Stimulated activated CD4-positive, alpha-beta T cell treated with anti-CD3 and anti-CD28 coated beads, Interleukin-12 subunit alpha, Interleukin-12 subunit beta, amount 100 ng/mL, for 4 hours (primary cell): ENCODE measurements at places on chromosomes 3 and 15.

GRCh38 chr3:126850370-126851085 lies 132.4 kb upstream of the PLXNA1 start:
- DNase-seq, result no peak

GRCh38 chr3:151074256-151074655 lies 11.2 kb upstream of the MED12L start:
- no peak for DNase-seq

GRCh38 chr15:69082021-69082502 lies 67.6 kb downstream of the NOX5 start:
- no peak for DNase-seq

DNA sequence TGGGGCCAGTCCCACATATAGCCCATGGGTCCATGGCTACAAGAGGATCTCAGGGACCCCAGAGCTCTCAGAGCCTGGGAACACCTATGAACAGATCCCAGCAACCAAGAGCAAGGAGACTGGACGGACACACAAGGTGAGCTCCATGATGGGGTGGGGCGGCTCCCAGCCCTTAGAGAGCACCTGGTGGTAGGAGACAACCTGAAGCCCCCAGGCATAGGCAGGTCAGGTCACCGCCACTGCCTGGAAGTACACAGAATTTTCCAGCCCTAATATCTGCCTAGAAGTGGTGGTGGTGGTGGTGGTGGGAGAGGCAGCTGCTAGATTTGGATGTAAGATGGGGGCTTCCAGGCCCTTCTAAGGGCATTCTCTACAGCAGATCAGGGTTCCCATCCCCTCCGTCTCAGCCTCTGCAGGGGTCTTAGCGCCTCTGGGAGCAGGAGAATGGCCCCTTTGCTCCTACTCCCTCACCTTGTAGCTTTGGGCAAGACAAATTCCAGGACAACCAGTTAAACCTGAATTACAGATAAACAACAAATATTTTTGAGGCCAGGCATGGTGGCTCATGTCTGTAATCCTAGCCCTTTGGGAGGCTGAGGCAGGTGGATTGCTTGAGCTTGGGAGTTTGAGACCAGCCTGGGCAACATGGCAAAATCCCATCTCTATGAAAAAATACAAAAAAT lies 9.2 kb downstream of the SH2D7 start:
- DNase-seq, result no peak

DNA sequence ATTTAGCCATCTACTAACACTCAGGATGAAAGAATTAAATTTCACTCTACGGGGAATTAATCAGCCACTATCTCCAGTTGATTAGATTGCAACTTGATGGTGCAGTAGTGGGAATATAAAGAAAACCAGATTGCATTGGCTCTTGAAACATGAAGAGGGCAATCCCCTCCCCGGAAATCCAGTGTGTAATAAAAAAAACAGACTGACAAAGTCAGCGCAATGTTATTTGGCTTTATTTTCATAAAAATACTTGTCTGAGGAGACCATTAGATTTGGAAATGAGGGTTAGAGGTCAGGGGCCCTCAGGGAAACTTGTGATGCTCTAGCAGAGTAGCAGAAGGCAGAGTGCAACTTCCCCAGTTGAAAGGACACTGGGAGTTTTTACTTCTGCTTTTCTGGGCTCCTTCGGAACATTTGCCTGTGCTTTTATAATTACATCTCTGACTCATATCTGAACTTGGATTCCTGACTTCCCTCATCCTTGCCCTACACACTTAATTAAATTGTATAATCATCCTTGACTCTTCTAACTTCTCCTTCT lies 326.8 kb downstream of the TUSC7 start:
- DNase-seq, result no peak

DNA sequence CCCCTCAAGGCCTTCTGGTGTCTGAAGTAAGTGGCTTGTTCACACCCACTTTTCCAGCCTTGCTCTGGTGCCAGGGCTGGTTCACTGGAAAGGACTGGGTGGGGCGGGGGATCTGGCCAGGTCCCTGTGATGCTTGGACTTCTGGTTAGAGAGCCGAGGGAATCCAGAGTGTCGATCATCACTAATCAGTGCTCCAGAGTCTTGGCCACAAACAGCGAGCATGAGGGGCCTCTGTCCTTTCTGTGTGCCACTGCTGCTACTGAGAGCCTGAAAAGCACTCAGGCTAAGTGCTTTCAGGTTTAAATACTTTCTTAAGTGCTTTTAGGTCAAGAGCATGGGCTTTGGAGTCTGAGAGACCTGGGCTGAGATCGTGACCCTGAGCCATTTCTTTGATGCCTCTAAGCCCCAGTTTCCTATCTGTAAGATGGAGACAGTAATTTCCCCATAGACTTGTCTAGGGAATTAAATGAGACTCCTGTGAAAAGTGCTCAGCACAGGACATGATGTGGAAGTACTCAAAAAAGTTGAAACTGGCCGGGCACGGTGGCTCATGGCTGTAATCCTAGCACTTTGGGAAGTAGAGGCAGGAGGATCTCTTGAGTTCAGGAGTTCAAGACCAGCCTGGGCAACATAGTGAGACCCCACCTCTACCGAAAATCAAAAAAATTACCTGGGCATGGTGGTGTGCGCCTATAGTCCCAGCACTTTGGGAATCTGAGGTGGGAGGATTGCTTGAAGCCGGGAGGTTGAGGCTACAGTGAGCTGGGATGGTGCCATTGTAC lies 53.8 kb upstream of the SEC22A start:
- no peak for DNase-seq

DNA sequence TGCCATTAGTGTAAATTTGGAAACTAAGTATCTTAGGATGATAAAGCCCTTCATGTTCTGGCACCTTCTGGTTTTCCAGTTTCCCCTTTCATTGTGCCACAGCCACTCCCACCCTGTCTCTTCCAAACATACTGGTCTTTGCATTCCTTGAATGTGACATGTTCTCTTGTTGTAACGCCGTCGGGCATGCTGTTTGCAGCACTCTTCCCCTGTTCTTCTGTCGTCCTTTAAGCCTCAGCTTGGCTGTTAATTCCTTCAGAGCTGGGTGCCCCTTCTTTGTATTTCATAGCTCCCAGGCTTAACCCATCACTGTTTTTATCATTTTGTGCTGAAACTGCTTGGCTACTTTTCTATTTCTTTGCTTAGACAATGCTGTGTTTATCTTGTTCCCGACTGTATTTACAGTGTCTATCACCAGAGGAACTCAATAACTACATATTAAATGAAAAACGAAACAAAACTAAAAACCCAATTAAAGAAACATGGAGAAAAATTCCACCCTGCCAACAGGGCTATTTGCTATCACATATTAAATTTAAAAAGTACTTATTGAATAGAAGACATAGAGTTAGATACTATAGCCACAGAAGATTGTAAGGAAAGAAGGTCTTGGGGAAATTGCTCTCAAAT lies 95.4 kb upstream of the KCNAB1 start:
- no peak for DNase-seq

DNA sequence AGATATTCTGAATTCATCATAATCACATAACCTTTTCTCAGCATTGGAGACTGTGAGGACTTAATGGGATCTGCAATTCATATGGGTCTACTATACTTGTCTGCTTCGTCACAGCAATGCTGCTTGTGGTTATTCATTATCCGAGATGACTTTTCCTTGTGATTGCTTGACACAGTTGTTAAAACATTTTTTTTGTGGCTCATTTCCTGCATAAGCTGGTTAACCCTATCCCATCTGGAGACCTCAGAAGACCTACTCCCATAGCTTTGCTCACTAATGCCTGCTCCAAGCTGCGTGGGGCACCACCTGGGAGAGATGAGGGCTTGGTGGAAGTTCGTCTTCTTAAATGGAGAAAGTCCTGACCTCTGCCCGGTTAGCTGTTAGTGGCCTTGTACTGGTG lies 360.8 kb downstream of the CHST2 start:
- DNase-seq, result no peak

- DNase-seq, result no peak
Measured at GRCh38 chr3:188208516-188208981, 54.6 kb downstream of the LPP start.

- no peak for DNase-seq
Measured at GRCh38 chr3:187858041-187858440, 112.8 kb upstream of the BCL6 start.

DNA sequence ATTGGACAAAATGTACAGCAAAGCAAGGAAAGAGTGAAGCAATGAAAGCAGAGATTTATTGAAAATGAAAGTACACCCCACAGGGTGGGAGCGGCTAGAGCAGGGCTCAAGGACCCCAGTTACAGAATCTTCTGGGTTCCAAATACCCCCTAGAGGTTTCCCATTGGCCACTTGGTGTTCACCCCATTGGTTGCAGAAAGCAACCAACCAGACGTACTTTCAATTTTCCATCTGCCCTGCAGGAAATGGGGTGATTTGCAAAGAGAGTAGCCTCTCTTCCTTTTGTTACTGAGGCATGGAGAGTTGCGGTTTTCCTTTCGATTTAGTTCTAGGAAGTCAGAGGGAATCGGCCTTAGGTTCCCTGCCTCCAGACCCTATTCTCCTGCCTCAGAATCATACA lies 2.4 kb downstream of the PML start:
- DNase-seq, result no peak

DNA sequence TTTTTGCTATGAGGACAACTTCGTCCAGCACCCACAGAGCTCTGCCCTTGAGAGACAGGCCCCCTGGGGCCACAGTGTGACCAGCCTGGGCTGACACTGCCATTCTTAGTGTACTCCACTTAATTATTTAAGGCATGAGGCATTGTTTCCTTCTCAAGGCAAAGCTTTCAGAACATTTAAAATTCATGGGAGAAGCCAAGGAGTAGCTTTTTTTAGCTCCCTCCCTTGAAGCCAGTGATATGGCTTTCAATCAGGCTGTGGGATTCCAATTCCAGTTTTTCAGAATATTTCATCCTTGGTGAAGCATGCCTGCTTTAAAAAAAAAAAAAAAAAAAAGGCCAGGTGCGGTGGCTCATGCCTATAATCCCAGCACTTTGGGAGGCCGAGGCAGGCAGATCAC lies 21.3 kb downstream of the HOMER2 start:
- no peak for DNase-seq
